ENCODE measurements at places on chromosomes 3 and 15.
A peak's percentile ranks its signal among the peaks of the same experiment; 100 is the strongest.

- DNase-seq, result peak; percentile 99
Measured at GRCh38 chr3:151347432-151347831, 18.1 kb upstream of the P2RY13 start.

GRCh38 chr3:12143949-12144504, 14.7 kb downstream of the TIMP4 start:
- DNase-seq, result no peak

DNA sequence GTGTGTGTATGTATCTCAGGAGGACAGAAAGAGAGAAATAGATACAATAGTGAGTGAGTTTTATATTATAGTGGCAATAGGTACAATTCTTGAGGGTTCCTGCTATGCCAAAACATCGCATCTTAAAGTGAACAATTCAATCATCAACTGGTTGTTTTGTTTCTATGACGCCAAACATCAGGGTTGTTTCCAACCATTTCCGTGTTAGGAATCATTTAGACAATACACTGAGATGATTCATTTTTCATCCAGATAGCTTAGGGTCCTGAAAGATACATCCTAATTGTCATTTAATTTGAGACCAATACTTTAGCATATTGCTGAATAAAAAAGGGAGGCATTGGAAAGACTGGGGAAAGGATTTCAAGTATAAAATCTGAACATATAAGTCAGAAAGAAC, 472.2 kb downstream of the MCTP2 start:
- no peak for DNase-seq

- DNase-seq, result peak; percentile 50
Measured at GRCh38 chr3:15794842-15795650, 2.7 kb downstream of the ANKRD28 start.

DNA sequence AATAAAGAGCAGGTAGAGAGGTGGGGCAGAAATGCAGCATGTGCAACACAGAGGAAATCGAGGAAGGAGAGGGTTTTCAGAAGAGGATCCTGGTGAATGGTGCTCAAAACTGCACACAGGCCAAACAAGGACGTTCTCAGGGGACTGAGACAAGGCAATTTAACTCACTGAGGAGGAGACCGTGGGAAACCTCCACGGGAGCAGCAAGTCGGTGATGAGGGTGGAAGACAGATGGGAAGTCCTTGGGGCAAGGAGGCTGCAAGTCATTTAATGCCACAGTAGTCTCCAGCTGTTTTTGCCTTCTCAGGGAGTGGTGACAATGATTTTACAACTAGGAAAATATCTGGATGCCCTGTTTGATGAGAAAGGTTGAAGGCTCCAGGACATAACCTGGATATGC, 11.5 kb upstream of the PDIA5 start:
- DNase-seq, result no peak

GRCh38 chr15:59174151-59174834, 32.4 kb upstream of the LDHAL6B start:
- no peak for DNase-seq

GRCh38 chr15:37767841-37768455, 166.5 kb upstream of the TMCO5A start:
- no peak for DNase-seq

DNA sequence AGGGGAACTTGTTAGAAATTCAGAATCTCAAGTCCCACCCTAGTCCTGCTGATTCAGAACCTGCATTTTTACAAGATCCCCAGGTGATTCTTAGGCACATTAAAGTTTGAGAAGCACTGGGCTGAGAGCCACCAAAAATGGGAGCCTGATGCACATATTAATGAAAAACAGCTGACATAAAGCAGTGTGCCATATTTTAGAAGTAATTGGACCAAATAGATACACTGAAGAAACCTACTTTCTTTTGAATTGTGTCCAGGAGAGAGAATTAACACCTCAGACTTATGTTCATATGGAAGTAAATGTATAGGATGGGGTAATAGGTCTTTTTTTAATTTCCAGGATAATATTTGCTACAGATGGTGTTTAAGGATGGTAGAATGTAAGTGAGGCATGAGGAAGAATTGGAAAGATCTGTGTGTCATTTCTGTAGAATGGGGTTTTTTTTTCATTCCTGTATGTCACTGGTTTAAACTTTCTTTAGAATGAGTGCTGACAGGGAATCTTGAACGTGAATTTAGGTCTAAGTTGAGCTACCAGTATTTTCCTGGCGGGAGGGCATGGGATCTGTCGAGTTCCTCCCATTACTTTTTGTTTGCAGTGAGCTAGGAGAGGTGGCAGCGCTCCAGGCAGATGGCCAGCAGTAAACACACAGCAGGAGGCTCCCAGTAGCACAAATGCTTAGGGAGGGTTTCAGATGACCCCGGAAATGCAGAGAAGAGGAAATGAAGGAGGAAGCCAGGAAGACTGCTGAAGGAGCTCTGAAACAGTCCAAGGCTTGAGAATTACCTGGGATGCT, 185.6 kb downstream of the PLCL2 start:
- DNase-seq, result no peak

GRCh38 chr3:44584646-44585501, at the start of gene ZNF660:
Gene ZNF660 (plus strand): TSS chr3:44584964. CDS start chr3:44594194, 9,230 bp downstream.
- peak; percentile 91 for DNase-seq

GRCh38 chr3:134976948-134977347, 181.9 kb downstream of the EPHB1 start:
- DNase-seq, result no peak

GRCh38 chr3:195921334-195921791, 13.0 kb upstream of the TNK2 start:
- no peak for DNase-seq

DNA sequence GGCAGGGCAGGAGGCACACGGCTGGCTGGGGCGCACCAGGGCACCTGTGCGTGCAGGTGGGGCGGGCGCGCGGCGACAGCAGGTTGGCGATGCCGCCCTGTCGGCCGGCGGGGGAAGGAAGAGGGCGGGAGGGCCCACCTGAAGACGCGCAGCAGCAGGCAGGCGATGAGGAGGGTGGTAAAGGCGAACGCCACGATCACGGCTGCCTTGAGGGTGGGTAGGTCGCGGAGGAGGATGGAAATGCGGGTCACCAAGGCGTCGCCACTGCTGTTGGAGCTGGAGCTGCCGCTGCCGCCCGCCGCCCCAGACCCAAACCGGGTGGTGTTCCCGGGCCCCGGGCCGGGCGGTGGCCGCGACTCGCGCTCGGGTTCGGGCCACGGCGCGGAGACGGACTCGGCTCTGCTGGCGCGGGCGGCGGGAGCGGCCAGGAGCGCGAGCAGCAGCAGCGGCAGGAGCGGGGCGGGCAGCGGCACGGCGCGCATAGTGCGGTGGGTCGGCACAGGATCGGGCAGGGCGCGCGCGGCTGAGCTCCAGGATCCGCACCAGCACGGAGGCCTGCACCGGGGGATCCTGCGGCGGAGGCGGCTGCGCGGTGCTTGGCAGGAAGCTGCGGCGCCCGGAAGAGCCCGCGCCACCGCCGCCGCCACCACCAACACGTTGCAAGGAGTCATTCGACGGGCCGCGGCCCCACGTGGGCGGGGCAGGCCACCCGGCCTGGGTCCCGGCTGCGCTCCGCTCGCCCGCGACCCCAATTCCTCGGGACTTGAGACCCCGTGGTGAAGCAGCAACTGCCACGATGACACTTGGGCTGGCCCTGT, at the start of gene FAM174B:
TSS of gene FAM174B (minus strand) at position 598 of the 818 bp plus-strand sequence.
- DNase-seq, result no peak

- DNase-seq, result peak; percentile 63
Measured at GRCh38 chr3:39350714-39351113, 21.2 kb downstream of the CCR8 start.

- DNase-seq, result no peak
Measured at GRCh38 chr3:144151983-144152382, 180.4 kb downstream of the DIPK2A start.

DNA sequence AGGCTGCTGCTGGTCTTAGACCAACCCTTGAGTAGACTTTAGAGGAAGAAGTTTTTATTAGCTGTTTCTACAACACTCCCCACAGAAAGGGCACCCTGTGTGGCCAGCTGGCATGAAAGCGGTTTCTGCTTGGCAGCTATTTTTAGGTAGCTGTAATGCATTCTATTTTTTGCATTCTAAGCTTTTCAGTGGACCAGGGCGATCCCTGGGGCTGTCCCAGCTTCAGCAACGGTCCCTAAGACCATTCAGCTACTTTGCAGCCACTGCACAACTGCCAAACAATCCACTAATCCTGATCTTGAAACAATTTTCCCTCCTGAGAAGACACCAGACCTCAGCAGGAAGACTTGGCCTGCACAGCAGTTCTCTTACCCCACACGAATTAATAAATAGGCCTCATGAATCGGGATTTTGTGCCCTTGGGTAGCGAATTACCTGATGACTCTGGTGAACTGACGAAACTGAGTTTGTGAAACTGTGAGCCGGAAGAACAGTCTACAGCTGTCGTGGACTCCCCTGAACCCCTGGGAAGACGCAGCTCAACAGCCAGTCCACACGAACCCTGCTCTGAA, 14.6 kb upstream of the TFRC start:
- no peak for DNase-seq

GRCh38 chr3:20406611-20407011, 220.6 kb upstream of the SGO1 start:
- DNase-seq, result no peak

GRCh38 chr15:101258238-101259144, 6.6 kb upstream of the CHSY1 start:
- peak; percentile 61 for DNase-seq

GRCh38 chr15:97708252-97708651, 252.3 kb upstream of the ARRDC4 start:
- DNase-seq, result no peak

DNA sequence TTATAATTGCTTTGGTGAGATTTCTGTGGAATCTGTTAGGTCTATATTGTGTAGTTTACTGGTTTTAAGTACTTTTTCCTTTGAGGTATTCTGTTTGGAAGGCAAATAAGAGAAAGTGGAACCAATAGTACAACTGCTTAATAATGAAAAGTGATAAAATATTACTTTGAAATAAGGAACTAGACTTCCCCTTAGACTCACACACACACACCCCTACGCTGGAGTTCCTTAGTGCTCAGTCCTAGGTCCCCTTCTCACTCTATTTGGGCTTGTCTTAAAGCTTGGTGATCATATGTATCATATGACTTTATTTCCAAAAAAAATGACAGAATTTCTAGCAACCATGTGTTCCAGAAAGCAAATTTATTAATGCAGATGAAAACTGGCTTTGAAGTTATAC, 494.0 kb upstream of the TGFBR2 start:
- DNase-seq, result peak; percentile 49

DNA sequence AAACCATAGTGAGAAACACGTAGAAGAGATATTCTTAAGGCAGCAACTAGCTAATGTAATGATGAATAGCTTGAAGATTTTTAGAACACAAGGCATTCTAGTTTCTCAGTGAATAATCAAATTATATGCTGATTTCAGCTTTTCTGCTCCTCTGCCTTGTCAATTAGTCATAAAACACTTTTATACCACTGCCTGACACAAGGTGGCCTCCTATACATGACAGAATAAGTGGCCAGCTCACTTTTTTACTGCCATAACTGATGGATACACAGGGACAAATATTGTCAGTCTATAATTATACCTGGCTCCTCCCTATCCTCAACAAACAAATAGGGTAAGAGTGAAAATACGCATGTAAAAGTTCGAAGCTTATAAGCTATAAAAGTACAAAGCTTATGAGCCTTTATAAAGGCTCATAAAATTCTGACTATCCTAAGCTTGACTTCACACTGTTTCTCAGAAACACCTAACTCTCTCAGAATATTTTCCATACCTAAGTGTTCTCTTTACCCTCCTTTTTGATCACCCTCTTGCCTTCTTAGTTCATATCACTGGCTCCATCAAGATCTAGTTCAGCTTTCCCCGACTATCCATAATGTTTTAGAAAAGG, 81.6 kb downstream of the HERC1 start:
- peak; percentile 49 for DNase-seq
